ENCODE measurements at places on chromosomes 2 and 18.
A peak's percentile ranks its signal among the peaks of the same experiment; 100 is the strongest.

GRCh38 chr2:43178602-43179542 lies 47.5 kb downstream of the ZFP36L2 start:
- peak; percentile 58 for DNase-seq

- DNase-seq = no peak
Observed at GRCh38 chr2:236544362-236544761, 25.3 kb upstream of the ACKR3 start.

- no peak for DNase-seq
Observed at GRCh38 chr2:73050121-73050545, 21.4 kb downstream of the SFXN5 start.

DNA sequence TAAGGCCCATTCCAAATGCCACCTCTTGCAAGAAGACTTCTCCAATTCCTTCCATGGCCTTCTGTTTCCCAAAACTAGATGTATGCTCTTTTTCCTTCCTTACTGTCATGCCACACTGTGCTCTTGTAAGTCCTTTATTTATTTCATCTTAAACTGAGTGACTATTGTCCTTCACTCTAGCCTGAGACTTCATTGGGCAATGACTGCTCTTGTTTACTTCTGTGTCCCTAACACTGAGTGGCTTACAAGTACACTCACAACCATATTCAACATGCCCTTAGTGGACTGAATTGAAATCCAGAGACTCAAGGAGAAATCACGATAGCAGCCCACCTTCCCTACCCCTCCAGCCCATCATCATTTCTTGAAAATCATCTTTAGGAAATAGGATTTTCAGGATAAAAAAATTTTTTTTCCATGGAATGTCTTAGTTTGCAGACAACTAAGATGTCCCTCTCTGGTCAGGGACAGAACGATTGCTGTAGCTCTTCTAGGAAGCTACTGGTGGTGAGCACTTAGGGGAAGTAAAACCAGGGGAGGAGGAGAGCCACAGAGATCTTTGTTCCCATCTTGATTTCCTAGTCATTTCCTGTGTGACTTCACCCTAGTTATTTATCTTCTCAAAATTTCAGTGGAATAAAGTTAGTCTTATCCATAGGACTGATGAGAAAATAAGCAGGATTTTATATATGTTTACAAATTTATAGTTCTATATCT lies 80.7 kb downstream of the CYRIA start:
- no peak for DNase-seq

DNA sequence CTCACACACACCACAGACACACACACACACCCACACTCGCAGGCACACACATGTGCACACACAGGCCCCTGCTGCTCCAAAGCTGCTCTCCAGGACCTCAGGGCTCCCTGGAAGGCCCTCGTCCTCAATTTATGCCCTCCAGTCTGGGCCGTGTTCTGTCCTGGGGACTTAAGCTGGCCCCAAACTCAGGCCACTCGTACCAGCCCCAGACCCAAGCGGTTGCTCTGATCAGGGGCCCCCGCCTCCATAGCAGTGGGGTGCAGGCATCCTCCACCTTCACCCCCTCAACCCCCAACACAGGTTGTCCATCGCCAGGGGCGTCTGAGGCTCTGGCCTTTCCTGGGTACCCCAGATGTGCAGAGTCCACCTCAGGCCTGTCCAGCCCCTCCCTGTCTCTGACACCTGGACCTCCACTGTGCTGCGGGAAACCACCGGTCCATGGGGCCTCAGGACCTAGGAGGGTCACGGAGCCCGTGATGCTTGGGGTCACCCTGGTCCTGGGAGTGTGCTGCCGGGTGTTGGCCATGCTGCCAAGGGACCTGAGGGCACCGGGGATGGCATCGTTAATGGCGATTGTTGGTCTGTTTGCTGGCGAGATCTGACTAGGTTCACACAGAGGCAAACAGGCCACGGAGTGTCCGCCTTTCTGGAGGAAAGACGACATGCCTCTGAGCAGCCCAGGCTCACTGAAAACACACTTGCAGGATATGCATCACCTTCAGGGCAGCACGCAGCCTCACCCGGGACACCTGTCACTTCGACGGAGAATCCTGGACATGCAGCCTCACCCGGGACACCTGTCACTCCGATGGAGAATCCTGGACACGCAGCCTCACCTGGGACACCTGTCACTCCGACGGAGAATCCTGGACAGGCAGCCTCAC lies 155.6 kb downstream of the NDUFA10 start:
- DNase-seq = no peak

DNA sequence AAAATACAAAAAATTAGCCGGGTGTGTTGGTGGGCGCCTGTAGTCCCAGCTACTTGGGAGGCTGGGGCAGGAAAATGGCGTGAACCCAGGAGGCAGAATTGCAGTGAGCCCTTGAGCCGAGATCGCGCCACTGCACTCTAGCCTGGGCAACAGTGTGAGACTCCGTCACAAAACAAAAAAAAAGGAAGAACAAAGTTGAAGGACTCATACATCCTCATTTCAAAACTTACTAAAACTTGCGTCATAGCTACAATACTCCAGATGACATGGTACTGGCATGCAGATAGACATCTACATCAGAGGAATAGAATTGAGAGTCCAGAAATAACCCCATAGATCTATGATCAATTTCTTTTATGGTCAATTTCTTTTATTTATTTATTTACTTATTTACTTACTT lies 13.6 kb upstream of the CYP27C1 start:
- DNase-seq = no peak

GRCh38 chr2:113072584-113072983 lies 4.8 kb downstream of the IL1F10 start:
- no peak for DNase-seq

DNA sequence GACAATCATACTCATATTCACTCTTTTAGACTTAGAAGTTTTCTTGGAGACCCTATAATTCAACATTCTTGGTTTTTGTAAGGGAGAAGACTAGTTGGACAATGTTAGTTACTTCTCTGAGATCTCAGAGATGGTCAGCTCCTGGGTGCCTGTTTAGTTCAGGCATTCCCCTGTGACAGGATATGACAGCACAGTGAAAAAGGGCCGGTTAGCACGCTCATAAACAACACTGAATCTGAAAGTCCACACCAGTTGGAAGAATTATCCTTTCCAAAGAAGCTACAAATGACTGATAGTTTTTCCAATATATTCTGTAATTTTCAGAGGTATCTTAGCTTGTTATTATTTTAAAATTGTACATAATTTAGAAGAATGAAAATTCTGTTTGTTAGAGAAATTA lies 75.7 kb downstream of the ADAM23 start:
- no peak for DNase-seq

Data from DMS79 (cell line).